ENCODE measurements at places on chromosomes 1 and 21.

DNA sequence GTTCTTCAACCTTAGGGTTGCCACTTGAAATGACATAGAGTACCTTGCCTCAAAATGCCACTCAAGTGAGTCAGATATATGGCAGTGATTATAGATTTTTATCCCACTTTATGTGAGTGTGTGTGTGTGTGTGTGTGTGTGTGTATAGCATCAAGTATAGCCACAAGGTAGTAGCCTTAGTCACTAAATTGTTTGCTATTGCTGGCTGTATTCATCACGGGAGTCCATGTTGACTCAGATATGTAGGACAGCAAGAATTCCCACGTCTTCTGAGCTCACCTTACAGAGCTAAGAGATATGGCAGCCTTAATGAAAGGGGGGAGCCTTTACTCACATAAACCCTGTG, 9.3 kb downstream of the ETS2 start:
- no peak for DNase-seq

DNA sequence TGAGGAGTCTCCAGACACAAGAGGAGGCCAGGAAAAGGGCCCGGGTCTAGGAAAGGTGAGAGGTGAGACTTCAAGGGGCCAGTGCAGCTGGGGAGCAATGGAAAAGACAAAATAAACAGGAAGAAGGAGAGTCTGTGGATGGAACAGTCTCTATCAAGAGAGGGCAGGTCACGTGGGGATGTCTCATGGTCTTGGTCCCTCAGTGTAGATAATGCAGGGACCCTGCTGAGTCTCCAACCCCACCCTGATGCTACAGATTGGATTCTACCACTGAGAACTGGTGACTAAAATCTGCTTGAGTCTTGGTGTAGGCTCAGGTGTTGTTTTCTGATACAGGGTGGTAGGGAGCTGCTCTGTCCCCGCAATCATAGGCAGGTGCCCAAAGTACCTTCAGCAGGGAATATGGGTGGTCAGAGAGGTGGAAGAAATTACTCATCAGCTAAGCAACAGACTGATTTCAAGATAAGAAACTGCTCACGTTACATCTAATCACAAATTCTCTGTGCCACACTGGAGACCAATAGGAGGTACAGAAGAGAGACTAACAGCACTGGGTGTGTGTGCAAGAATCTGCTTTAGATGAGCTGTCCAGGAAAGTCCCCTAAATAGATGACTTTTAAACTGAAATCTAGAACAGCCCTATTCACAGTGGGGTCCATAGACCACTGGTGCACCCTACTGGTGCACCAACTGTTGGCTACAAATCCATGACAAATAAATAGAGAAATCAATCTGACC, 101.5 kb upstream of the TLR5 start:
- no peak for DNase-seq

DNA sequence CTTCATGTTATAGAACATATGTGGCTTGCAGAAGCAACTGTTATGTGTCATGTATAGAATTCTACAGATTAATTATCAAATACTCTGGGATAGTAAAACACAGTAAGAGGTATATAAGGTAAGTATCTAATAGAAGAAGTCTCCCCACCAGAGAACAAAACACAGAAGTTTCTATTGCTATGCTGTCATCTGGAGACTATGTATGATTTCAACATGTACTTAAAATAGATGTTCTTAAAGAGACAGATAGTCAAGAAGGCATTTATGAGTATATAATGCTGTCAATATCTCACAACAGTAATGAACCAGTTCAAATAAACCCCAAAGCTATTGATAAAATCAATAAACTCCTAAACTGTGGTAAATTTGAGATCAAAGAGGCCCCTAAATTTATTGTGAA, 8.1 kb upstream of the ADCY10 start:
- DNase-seq = no peak

GRCh38 chr21:35547946-35548774, 499.1 kb upstream of the RUNX1 start:
- DNase-seq = no peak

- DNase-seq = no peak
Measured at GRCh38 chr1:162025541-162025940, 1.9 kb upstream of the OLFML2B start.

- no peak for DNase-seq
Measured at GRCh38 chr1:118334506-118334905, 149.5 kb upstream of the SPAG17 start.

GRCh38 chr1:230906226-230906625, 37.9 kb upstream of the C1orf198 start:
- no peak for DNase-seq

- peak; percentile 44 for DNase-seq
Measured at GRCh38 chr1:155051777-155052398, 772 bp downstream of the ADAM15 start.

DNA sequence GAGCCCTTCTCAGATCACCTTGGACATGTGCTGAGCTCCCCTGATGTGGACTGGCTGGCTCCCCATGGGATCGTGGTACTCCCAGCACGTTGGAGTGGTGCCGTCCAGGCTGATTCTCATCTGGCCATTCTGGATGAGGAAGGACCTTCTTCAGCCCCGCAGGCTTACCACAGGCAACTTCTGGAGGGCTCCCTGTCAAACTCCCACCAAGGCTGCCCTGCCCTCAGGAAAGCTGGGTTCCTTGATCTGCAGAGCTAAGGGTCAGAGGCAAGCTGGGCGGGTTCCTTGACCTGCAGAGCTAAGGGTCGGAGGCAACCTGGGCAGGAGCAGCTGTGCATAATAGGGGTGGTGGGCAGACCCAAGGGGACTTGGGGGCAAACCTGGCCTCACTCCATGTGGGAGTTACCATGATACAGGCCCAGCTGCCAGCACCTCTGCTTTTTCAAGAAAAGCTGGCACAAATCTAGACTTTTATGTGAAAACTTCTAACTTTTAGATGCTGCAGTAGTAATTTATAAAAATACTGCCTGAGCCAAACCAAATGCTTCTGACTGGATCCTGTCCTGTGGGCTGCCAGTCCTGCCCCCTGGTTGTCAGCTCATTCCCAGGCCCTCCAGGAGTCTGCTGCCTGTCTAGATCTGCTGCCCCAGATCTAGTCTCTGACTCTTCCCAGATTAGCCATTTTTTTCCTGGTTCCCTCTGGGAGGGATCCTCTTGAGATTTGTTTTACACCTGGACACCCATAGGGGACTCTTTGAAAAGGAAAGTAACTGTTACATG, 5.6 kb upstream of the THEM5 start:
- no peak for DNase-seq

GRCh38 chr1:28900562-28900961, 13.8 kb upstream of the EPB41 start:
- no peak for DNase-seq

DNA sequence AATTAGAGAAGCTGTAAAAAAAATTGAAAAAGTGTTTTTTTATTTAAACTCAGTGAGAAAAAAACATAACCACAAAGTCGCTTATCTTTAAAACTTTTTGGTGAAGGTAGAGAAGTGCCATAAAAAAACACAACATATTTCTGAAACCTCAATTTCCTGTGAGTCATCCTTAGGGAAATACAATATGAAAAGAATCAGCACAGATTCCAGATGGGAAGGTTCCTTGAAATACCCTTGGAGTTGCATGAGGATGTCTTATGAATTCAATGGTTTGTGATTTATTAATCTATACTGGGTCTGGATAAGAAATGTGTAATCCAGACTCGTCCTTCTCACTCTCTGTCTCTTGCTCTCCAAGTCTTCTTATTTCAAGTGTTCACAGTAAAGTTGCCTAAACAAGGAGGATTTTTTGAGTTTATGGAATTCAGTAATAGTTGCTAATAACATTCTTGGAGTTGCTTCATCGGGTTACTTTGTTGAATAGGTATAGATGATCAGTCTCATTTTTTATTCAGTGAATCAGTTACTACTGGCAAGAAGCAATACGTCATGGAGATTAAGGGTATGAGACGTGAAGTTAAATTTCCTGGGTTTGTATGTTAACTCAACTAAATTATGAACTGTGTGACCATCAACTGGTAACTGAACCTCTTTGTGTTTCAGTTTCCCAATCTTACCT, 191.4 kb downstream of the KCNK2 start:
- no peak for DNase-seq

GRCh38 chr1:103108376-103109150, at the start of gene COL11A1:
Gene COL11A1, minus strand, starts transcription at chr1:103108522. Its CDS starts 344 bp downstream, at chr1:103108178.
- no peak for DNase-seq

DNA sequence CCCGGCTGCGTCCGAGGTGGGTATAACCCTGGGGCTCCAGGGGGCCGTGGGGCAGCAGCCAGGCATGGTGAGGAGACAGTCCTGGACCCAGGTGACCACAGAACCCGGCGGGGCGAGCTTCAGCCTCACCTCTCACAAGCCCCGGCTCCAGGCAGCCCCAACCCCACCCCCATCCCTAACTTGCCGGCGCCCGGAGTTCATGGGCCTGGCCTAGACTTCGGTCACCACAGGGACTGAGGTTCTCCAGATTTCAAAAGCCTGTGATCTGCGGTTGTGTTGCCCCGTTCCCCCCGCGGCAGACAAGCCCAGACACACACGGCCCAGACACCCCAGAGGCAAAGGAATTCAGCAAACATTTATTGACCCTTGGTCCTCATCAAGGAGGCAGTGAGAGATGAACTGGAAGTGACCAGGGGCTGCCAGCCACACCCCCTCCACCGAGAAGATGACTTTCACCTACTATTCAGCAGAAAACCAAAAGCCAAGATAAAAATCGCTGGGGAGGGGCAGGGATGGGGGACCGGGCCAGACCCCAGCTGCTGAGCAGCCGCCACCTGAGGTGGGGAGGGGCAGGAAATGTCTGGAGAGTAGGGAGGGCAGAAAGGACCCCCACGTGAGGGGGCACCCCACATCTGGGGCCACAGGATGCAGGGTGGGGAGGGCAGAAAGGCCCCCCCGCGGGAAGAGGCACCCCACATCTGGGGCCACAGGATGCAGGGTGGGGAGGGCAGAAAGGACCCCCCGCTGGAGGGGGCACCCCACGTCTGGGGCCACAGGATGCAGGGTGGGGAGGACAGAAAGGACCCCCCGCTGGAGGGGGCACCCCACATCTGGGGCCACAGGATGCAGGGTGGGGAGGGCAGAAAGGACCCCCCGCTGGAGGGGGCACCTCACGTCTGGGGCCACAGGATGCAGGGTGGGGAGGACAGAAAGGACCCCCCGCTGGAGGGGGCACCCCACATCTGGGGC, 3.9 kb downstream of the HES4 start:
- DNase-seq = no peak

GRCh38 chr1:1073743-1074587, at the start of gene RNF223:
Gene RNF223, minus strand, starts transcription at chr1:1074306. Its CDS starts 1,740 bp downstream, at chr1:1072566.
- DNase-seq = no peak

- no peak for DNase-seq
Measured at GRCh38 chr1:213281640-213282301, 230.7 kb downstream of the RPS6KC1 start.

DNA sequence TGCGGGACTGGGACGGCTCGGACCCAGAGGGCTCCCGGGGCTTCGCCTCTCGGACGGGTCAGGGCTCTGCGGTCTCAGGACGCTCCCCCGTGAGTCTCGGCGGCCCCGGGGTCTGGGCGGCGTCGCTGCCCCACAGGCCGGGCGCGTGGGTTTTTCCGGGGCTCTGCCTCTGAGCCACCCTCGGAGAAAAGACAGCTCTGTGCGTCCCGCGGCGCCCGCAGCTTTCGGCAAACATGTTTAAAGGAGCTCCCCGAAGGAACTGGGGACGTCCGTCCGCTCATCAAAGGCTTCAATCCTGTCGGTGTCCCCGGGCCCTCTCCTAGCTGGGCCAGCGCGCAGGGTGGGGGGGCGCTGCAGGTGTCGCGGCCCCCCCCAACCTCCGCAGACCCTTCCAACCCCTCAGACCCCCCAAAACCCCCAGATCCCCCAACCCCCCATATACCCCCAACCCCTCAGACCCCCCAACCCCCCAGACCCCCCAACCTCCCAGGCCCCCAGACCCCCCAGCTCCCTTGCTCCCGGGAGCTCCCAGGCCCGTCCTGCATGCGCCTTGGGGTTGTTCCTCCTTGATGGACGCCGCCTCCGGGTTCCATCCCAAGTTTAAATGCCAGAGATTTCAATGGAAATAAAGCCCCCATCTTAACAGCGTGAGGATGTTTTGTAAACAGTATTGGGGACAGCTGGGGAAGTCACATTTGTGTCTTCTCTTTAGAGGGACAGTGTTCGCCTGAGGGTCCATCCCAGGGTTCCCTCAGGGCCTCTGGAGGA, 996 bp upstream of the C1orf159 start:
- DNase-seq = peak; percentile 24

DNA sequence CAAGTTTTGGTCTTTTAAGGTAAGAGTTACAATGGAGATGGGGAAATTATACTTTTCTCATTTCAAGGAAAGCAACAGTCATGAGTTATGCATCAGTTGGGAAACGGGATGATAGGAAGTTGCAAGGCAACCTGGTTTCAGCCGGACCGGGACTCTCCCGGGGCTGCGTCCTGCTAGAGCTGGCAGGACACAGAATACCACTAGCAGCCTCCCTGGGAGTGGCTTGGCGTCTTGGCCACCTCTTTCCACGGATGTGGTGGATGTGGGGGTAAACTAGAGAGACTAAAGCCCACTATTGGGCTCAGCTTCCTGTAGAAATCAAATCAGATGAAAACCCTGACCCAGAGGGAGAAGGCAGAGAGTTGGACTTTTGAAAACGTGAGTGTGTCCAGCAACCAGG, 71.9 kb downstream of the ADARB1 start:
- no peak for DNase-seq

DNA sequence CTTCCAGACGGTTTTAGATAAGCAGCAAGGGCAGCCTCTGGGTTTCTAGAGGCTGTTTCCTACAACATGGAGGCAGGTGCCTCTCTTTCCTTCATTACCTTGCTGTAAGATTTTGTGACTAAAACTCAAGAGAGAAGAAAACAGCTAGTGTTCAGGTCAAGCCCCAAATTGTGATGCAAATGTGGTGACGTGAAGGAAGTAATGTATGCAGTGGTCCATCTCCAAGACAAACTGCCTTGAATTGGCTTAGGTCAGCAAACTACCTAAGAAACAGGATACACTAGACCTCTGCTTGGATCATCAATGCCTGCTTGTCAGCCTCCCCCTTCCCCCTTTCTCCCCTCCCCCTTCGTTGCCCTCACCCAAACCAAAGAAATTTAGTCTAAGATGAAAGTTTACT, 28.9 kb upstream of the RIPK4 start:
- no peak for DNase-seq

DNA sequence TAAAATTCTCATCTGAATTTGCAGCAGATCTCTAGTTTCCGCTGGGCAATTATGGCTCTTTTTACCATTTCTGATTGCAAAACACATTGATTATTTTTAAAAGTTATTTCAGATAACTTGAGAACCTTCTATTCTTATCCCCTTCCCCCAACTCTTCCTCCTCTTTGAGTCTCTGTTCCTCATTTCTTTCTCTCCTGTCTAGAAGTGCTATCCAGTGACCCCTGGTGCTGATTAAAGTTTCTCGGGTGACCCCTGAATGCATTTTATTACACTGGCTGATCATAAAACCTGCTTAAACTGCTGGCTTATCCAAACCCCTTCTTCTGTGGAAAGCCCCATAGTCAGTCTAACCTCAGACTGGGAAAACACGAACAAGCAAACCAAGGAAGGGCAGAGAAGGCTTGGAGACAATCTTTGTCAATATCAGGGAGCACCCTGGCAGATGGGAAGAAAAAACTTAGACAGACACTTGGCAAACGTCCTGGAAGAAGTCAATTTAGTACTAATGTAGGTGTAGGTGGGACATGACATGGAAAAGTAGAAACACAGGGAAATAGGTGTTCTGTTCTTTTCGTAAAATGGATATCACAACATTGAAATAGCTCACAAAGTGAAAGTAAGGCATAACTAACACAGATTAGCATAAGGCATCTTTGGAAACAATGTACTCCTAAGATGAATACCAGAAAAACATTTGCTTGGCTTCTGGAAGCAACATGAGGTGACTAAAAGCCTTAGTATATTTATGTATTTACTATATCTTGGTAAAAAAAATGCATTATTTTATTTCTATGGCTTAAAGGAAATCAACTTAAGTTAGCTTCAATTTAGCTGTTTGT, 61.4 kb downstream of the GORAB start:
- no peak for DNase-seq

- DNase-seq = no peak
Measured at GRCh38 chr1:205437570-205437969, 15.7 kb upstream of the LEMD1 start.
